Naive thymus-derived CD8-positive, alpha-beta T cell (primary cell): ENCODE measurements at places on chromosomes 6 and 20.

GRCh38 chr6:107625264-107625663, 135.3 kb downstream of the SOBP start:
- H3K4me3 ChIP-seq, result no peak overlapping the region
- H3K36me3 ChIP-seq, result no peaks in the 10 kb centered on the region
- DNase-seq, result no peak
- no peaks in the 10 kb centered on the region for H3K27me3 ChIP-seq
- H3K27ac ChIP-seq, result no peak overlapping the region
- H3K4me1 ChIP-seq, result peaks cover 16% of the 10 kb centered on the region

DNA sequence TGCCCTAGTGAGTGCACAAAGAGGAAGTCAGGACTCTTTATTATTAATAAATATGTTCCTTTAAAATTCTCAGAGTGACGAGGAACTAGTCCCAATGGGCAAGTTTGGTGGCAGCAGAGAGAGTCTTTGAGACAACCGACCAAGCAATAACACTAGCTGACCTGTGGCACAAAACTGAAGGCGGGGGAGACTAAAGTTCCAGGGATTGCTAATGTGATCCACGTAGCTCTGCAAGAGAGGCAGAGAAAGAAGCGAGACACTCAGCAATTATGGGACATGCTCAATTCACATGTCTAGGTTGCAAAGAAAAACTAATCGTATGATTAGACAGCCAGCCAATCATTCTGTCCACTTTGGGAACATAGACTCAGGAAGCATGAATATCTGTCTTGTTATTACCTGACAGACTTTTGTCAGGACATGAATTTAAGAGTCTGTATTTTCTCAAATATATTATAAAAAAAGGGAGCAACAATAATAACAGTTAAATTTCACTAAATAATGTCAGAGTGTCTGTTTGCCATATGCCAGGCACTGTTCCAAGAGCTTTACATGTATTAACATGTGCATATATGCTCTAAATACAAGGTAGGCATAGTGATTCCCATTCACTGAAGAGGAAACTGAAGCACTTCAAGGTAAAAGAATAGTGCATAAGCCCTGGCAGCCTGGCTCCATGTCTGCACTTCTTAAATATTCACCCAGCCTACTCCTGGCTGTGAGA, 81.0 kb downstream of the COL9A1 start:
- H3K4me1 ChIP-seq, result no peaks in the 10 kb centered on the region
- peaks cover 15% of the 10 kb centered on the region for H3K27me3 ChIP-seq
- no peak overlapping the region for H3K4me3 ChIP-seq
- no peak for DNase-seq
- no peak overlapping the region for H3K27ac ChIP-seq

DNA sequence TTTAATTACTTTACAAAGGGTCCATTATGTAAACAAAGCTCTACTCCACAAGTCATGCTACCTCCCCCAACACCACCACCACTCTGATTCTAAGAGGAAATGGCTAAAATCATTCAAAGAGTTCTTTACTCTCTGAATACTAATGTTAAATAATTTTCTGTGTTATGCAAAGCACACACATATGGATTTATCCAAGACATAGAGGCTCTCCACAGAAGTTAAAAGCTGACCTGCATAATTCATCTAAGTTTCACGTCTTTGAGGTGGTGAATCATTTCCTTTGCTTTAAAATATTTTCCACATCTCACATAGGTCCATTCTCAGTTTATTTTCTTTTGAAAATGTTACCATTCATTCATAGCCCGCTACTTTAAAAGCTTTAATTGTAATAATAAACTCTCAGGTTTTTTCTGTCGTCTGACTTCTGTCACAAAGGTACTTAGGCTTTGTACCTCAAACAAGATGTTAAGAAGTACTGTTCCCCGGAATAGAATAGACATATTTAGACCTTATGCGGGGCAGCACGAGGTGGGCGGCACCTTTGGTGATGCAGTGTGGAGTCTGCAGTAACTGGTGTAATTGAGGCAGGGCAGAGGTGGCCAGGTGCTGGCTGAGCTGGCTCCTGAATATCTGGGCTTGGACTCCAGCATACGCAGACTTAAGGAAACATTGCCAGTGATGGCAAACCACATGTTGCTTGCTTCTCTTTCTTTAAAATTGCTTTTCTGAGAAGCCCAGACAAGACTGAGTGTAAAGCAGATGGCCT, 55.8 kb downstream of the KIF6 start:
- DNase-seq, result no peak
- peaks cover 9% of the 10 kb centered on the region for H3K27me3 ChIP-seq
- H3K36me3 ChIP-seq, result no peaks in the 10 kb centered on the region
- no peaks in the 10 kb centered on the region for H3K4me1 ChIP-seq
- H3K27ac ChIP-seq, result no peak overlapping the region

- peaks cover 7% of the 10 kb centered on the region for H3K4me1 ChIP-seq
- H3K27ac ChIP-seq, result no peak overlapping the region
- no peak for DNase-seq
- H3K27me3 ChIP-seq, result no peaks in the 10 kb centered on the region
- H3K4me3 ChIP-seq, result no peak overlapping the region
Measured at GRCh38 chr6:47419621-47420020, 58.0 kb upstream of the CD2AP start.

DNA sequence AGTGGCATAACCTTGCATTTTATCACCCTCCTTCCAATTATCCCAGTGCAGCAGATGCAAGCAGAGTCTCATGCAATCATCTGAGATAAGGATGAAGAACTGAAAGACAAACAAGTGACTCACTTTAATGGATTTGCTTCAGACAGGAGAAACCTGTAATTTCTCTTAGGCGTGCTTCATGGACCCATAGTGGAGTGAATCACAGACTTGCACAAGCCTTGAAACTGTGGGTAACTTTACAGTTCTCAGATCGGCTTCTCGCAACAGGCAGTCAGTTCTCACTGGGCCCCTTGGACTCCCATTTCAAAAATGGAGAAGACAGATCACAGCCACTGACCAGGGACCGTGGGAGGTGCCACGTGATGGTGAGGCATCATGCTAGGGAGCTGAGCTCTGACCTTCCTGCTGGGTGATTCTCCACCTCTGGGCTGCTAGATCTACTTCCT, at the start of gene ADGRF4:
ADGRF4 (plus strand) TSS at position 239 of the 446 bp plus-strand sequence. CDS start 8,666 bp downstream, outside the sequence.
- H3K4me1 ChIP-seq, result no peaks in the 10 kb centered on the region
- DNase-seq, result no peak
- peaks cover 6% of the 10 kb centered on the region for H3K27me3 ChIP-seq
- H3K4me3 ChIP-seq, result no peak within 1 kb of the TSS
- H3K27ac ChIP-seq, result no peak within 1 kb of the TSS
- H3K36me3 ChIP-seq, result no peaks in the 10 kb centered on the region

DNA sequence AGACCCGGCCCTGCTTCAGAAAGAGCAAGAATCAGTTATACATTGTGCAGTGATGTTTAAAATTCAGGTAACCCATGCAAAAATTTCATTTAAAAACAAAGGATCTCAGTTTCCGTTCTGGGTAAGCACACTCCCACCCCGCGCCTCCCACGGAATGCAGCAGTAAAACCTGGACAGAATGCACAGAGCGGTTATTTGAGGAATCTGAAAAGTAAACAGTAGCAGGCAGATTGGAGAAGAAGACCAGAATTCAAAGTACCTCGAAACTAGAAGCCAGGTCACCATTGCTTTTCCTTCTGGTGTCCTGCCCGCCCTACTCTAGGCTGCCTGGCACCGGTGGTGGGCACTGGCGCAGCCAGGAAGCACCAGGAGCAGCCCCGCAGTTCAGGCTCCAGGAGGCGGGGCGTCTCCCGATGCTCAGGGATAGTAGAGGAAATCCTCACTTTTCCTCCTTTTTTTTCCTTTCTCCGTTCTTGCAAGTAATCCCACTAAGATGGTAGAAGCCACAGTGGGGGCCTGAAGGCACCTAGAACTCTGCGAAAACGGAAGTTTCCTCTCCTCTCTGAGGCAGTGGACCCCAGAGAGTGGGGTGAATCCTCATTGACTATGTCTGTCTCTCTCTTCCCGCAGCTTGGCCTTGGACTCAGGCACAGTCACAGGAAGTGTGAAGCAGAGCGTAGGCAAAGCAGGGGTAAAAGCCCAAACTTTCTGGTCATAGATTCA, 28.3 kb downstream of the METTL24 start:
- H3K36me3 ChIP-seq, result no peaks in the 10 kb centered on the region
- no peak overlapping the region for H3K27ac ChIP-seq
- DNase-seq, result no peak
- peaks cover 17% of the 10 kb centered on the region for H3K4me1 ChIP-seq

DNA sequence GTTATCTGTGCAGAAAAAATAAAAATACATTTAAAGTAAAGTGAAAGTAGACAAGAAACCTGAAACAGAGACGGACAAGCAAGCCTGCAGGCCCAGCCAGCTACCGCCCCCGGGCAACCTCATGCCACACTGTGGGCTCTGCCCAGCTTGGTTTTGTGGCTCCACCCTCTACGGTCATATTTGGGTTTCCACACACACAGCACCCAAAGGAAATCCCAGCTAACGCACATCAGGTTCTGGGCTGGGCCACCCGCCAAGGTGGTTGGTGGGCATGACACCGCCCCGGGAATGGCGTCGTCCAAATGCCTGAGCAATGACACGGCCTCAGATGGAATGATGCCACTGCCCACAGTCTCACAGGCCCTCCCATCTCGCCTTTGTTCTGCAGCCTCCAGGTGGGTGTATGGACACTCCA, 22.9 kb downstream of the FAM110A start:
- peaks cover 32% of the 10 kb centered on the region for H3K4me1 ChIP-seq
- peak; percentile 70 for DNase-seq
- no peaks in the 10 kb centered on the region for H3K27me3 ChIP-seq
- peak overlapping the region; percentile 83 for H3K27ac ChIP-seq

GRCh38 chr6:167745670-167746389, 80.9 kb upstream of the AFDN start:
- no peaks in the 10 kb centered on the region for H3K36me3 ChIP-seq
- H3K4me3 ChIP-seq, result no peak overlapping the region
- H3K27ac ChIP-seq, result no peak overlapping the region

- H3K4me3 ChIP-seq, result no peak overlapping the region
- H3K4me1 ChIP-seq, result no peaks in the 10 kb centered on the region
- DNase-seq, result no peak
- peaks cover 13% of the 10 kb centered on the region for H3K27me3 ChIP-seq
- no peaks in the 10 kb centered on the region for H3K36me3 ChIP-seq
Measured at GRCh38 chr20:20206788-20207187, 154.5 kb downstream of the CFAP61 start.

- H3K27ac ChIP-seq, result no peak overlapping the region
- H3K4me3 ChIP-seq, result no peak overlapping the region
- DNase-seq, result no peak
- H3K27me3 ChIP-seq, result no peaks in the 10 kb centered on the region
- H3K36me3 ChIP-seq, result no peaks in the 10 kb centered on the region
Measured at GRCh38 chr20:12113468-12114371, 196.0 kb downstream of the BTBD3 start.

DNA sequence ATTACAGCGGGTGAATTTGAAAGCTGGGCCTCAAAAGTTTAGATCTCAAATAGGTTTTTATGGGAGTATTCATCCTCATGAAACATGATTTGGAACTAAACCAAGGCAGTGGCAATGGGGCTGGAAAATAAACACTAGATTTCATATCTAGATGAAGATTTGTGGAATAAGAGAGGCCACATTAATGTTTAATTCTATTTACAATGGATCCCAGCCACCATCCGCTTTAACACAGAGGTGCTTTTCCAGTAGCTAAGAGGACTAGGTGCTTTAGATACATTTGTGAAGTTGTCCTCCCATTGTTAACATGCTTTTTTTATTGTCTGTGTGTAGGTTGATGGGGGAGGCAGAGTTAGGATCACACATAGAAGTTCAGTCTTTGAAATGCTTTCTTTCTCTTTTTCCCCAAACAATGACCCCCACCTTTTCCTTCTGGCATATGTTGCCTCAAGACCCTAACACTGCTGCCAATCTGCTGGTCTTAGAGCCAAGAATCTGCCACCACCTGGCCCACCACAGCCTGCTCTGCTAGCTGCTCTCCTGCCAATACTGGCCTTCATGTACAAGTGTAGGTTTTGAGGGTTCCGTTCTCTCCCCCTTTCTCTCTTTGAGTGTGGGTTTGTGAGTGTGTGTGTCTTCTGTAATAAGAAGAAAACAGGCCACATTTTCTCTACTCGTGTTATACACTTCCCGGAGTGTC, 27.8 kb upstream of the GFRAL start:
- H3K36me3 ChIP-seq, result no peaks in the 10 kb centered on the region
- no peak overlapping the region for H3K4me3 ChIP-seq

DNA sequence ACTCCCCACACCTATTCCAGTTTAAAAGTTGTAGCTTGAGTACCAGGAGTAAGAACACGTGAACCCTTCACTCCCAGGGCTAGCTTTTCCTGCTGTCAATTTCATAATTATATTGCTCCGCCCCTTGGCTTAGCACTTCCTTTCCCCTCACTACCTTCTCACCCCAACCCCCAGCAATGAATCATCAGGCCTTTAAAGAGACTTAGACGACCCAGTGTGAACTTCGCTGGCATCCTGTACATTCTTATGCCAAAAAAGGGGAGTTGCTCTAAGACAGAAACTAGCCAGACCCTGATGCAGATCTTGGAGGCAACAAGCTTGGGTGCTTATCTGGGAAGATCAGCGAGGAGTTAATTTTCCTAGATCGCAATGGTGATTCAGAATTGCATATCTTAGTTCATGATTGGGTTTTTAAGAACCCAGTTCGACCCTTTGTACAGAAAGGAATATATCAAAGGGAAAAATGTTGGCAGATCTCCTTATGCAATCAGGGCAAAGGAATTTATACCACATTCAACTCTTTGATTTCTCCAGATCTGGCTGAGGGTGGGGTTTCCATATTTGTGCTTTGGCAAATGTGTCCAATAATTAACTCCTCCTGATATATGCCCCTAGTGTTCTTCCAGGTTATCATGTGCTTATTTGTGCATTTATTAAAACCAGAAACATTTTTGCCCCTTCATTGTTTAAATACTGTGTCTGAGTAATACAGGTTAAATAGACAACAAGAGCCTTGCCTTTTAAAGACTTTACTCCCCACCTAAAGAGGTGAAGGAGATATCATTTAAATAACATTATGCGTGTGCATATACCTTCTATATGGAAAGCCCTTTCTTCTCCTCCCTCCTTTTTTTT, 8.1 kb upstream of the ATXN1 start:
- H3K4me3 ChIP-seq, result peak overlapping the region; percentile 29
- H3K27me3 ChIP-seq, result no peaks in the 10 kb centered on the region
- H3K27ac ChIP-seq, result peak overlapping the region; percentile 8
- no peaks in the 10 kb centered on the region for H3K36me3 ChIP-seq

DNA sequence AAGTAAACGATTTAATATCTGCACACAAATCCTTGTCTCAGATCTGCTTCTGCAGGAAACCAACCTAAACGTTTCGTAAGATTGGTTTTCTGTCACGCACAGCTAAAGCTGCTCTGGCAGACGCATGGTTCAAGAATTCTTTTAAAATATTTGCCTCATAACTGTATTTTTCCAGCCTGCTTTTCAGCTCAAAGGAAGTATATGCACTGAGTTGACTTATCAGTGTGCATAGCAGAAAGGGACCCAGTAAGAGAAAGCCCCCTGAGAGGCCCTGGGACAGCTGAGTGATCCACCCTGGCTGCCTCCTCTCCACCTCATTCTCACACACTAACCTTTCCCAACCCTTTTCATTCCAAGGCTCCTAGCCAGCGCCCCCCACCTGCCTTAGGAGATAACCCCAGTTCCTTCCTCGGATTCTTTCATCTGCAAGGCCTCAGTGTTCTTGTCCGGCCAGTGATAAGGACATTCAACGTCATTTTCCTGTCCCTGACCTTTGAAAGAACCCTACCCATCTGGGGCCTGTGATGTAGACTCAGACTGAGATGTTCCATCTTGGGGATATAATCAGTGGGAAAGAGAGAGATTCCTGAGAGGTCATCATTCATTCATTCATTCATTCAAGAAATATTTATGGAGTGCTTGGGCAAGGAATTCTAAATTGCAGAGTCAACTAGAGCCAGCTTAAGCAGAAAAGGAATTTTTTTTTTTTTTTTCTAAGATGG, 22.4 kb upstream of the SLC9A8 start:
- DNase-seq, result no peak
- peaks cover 12% of the 10 kb centered on the region for H3K4me1 ChIP-seq
- H3K27ac ChIP-seq, result no peak overlapping the region
- no peak overlapping the region for H3K4me3 ChIP-seq
- peaks cover 10% of the 10 kb centered on the region for H3K27me3 ChIP-seq
- H3K36me3 ChIP-seq, result no peaks in the 10 kb centered on the region
